ENCODE measurements at places on chromosomes 12 and 14. TPM values are rescaled to one million over a fixed set of nuclear protein-coding genes. Genes with fewer than 3 reads are reported as not detected.

CLEC2A gene
- not detected for total RNA-seq

- H3K4me3 ChIP-seq = no peak overlapping the region
- no peaks in the 10 kb centered on the region for H3K27me3 ChIP-seq
- H3K36me3 ChIP-seq = no peaks in the 10 kb centered on the region
- H3K27ac ChIP-seq = no peak overlapping the region
Observed at GRCh38 chr12:89863968-89864367, 155.3 kb upstream of the ATP2B1 start.

DNA sequence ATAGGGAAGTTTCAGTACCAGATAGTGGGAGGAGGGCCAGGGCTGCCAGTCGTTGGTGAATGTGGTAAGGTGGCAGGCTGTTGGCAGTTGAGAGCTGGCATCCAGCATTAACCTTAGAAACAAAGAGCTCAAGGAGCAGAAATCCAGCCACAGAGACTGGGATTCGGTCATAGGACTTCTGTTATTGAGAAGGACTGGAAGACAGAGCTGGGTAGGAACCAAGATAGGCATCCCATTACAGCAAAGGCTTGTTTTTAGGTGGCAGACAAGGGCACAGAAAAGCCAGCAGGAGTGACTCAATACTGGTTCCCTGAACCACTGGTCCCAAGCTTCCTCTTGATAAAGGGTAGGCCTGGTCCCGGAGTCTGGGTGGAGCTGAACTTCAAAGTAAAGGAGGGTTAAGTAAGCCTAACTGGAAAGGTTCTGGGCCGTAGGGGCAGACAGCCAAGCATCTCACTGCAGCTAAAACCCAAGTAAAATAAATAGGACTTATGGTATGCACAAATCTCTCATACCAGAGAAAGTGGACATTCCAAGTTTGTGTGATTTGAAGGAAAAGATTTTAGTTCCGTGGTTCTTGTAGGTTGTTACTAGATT lies 147.9 kb downstream of the ETV6 start:
- H3K4me1 ChIP-seq = peaks cover 73% of the 10 kb centered on the region
- H3K4me3 ChIP-seq = peak overlapping the region; percentile 54
- peak; percentile 77 for DNase-seq
- peak overlapping the region; percentile 80 for H3K27ac ChIP-seq
- 0 out of 2 replicates have a peak, but pooled peaks cover 7% of the 10 kb centered on the region for H3K36me3 ChIP-seq
- H3K27me3 ChIP-seq = no peaks in the 10 kb centered on the region

DNA sequence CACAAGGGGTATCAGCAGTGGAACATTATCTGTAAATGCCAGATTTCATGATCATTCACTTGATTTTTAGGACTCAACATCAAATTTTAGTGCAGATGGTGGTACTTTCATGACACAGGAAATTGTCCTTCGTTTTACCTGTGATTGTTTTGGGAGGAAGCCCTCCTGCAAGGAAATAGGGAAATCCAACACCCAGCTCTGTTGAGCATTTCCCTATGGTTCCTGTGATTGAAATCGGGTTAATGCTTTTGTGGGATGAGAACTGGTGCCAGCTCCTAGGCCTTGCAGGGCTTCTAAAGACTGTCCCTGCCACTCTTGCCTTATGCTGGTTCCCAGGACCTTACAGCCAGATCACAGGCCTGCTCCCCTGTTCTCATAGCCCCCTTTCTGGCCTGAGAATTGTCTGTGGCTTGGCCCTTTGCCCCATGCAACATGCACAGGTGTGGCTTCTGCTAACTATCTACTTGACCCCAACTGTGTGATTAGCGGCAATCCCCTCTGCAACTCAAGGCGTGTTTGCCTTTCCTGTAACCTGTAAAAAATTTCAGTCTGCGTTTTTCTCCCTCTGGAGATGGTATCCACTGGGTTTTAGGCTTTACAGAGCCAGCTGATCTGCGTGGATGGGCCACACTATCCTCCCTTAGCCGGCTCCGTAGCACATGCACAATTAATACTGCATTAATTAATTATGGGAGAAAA lies 112.5 kb downstream of the ETV6 start:
- no peak for DNase-seq
- H3K4me3 ChIP-seq = no peak overlapping the region
- H3K27me3 ChIP-seq = no peaks in the 10 kb centered on the region
- H3K4me1 ChIP-seq = peaks cover 71% of the 10 kb centered on the region
- H3K27ac ChIP-seq = 0 out of 2 replicates have a peak overlapping the region, but pooled peaks have one; percentile 73

TAS2R7 gene
- total RNA-seq = not detected

DNA sequence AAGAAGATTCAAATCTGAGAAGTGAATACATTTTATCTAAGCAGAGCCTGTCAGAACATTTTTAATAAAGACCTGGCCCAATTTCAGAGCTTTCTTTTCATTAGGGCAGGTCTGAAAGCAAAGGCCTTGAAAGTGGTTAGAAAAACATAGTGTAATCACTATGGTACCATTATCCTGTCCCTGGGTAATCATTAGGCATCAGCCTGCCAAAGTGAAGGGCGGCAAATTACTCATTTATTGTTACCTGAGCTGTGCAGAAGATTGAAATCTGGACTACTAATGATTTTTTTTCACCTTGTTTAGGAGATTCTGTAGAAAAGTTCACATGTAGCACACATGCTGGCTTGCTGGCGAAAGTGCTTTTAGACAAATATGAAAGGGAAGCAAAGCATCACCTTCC lies 92.6 kb upstream of the PRKD1 start:
- H3K36me3 ChIP-seq = no peaks in the 10 kb centered on the region
- DNase-seq = no peak
- H3K4me3 ChIP-seq = no peak overlapping the region

GRCh38 chr12:52535574-52535973 lies 15.4 kb upstream of the KRT5 start:
- H3K4me1 ChIP-seq = peaks cover 14% of the 10 kb centered on the region
- no peak for DNase-seq
- peaks cover 37% of the 10 kb centered on the region for H3K27me3 ChIP-seq
- no peaks in the 10 kb centered on the region for H3K36me3 ChIP-seq
- H3K27ac ChIP-seq = no peak overlapping the region

GRCh38 chr12:130154276-130155070 lies 7.8 kb upstream of the FZD10 start:
- DNase-seq = no peak
- H3K4me3 ChIP-seq = no peak overlapping the region
- no peaks in the 10 kb centered on the region for H3K4me1 ChIP-seq
- no peaks in the 10 kb centered on the region for H3K36me3 ChIP-seq
- H3K27ac ChIP-seq = no peak overlapping the region

- no peaks in the 10 kb centered on the region for H3K27me3 ChIP-seq
- H3K36me3 ChIP-seq = no peaks in the 10 kb centered on the region
- no peaks in the 10 kb centered on the region for H3K4me1 ChIP-seq
- H3K4me3 ChIP-seq = no peak overlapping the region
- no peak overlapping the region for H3K27ac ChIP-seq
Observed at GRCh38 chr14:28570391-28570790, 196.2 kb upstream of the FOXG1 start.

- peaks cover 58% of the 10 kb centered on the region for H3K4me1 ChIP-seq
- peak overlapping the region; percentile 94 for H3K4me3 ChIP-seq
- H3K27ac ChIP-seq = peak overlapping the region; percentile 95
- no peak for DNase-seq
Observed at GRCh38 chr12:121801595-121802484, 2.0 kb upstream of the SETD1B start.

DNA sequence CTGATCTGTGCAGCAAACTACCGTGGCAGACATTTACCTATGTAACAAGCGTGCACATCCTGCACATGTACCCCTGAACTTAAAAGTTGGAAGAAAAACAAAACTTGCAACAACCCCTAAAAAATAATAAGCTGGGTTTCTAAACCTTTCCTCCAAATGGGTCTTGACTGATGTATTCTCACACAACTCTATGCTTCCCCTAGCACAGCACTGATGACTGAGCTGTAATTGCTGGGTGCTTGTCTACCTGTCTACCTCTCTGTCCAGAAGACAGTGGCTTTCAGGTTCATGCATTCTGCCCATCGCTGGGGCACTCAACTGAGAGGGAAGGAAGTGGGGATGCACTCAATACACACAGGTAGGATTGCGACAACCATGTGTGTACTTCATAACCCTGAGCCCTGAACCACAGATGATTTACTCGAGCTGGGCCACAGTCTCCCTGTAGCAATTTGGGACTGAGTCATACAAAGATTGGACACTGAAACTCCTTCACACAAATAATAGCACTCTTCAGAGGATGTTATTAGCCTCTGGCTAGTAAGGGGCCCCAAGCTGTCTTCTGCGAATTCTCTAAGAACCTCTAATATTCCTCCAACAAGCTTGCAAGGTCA lies 44.8 kb upstream of the TMPO start:
- peaks cover 27% of the 10 kb centered on the region for H3K4me1 ChIP-seq
- H3K4me3 ChIP-seq = no peak overlapping the region
- H3K27me3 ChIP-seq = peaks cover 8% of the 10 kb centered on the region
- no peaks in the 10 kb centered on the region for H3K36me3 ChIP-seq
- no peak overlapping the region for H3K27ac ChIP-seq

GRCh38 chr14:93121030-93121834 lies 5.5 kb upstream of the ITPK1 start:
- H3K4me3 ChIP-seq = no peak overlapping the region
- no peak overlapping the region for H3K27ac ChIP-seq
- DNase-seq = no peak

- DNase-seq = no peak
- no peak overlapping the region for H3K27ac ChIP-seq
- H3K4me1 ChIP-seq = peaks cover 5% of the 10 kb centered on the region
- peaks cover 38% of the 10 kb centered on the region for H3K36me3 ChIP-seq
- H3K4me3 ChIP-seq = no peak overlapping the region
Observed at GRCh38 chr14:54470701-54471100, 18.1 kb downstream of the GMFB start.

- peak overlapping the region; percentile 89 for H3K27ac ChIP-seq
- peaks cover 3% of the 10 kb centered on the region for H3K27me3 ChIP-seq
- peak overlapping the region; percentile 49 for H3K4me3 ChIP-seq
Observed at GRCh38 chr12:111578276-111578970, 20.7 kb downstream of the ATXN2 start.

- H3K4me1 ChIP-seq = no peaks in the 10 kb centered on the region
- H3K36me3 ChIP-seq = no peaks in the 10 kb centered on the region
- H3K4me3 ChIP-seq = no peak overlapping the region
Observed at GRCh38 chr12:1845427-1845826, 25.1 kb downstream of the LRTM2 start.

DNA sequence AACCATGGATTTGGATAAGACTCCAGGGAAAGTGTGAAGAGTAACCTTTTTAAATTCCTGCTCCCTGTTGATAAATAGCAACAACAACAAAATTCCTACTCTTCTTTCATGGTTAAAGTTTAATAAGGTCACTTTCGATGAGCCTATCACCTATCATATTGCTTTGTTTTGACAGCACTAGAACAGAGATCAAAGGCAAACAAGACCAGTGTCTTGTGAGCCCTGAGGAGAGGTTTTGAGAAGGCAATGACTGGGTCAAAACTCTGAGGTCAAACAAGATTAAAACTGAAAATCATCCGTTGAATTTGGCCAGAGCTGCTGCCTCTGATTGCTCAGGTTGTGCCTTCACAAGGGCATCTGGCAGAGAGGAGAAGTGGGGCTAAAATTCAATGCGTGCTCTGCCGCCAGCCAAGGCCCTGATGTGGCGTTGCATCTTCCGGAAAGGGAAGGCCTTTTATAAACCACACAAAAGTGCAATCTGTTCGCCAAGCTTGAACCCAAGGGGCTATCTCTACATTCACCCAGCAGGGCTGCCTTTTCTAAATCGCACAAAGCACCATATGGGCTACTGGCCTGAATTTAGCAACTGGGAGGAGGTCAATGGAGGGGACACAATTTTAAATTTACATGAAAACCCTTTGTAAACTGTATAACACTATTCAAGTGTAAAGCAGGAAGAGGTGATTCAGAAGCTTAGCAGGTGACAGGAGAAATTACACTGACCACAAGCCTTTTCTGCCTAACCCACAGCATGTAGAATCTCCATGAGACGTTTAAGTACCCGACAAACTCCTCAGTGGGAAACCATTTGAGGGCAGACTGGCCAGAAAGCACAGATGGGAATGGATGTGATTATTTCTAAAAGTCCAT lies 140.8 kb downstream of the DAD1 start:
- H3K27me3 ChIP-seq = peaks cover 30% of the 10 kb centered on the region
- no peaks in the 10 kb centered on the region for H3K36me3 ChIP-seq
- no peaks in the 10 kb centered on the region for H3K4me1 ChIP-seq
- H3K27ac ChIP-seq = no peak overlapping the region
- H3K4me3 ChIP-seq = no peak overlapping the region

DNA sequence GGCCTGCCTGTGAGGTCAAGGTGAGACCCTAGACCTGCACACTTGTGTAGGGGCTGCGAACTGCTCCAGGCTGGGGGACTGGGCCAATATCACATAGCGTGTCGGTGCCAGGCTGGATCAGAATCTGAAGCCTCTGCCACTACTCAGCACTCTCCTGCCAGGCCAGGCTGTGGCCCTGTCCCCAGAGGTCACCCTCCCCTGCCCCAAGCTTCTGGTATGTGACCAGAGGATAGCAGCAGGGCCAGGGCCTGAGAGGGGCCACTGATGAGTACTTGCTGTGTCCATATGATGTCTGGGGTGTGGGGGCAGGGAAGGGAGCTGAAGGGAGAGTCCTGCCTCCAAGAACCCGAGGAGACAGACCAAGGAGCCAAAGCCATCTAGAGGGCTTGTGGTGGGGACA lies 17.8 kb downstream of the ARL6IP4 start:
- H3K36me3 ChIP-seq = no peaks in the 10 kb centered on the region
- no peak overlapping the region for H3K4me3 ChIP-seq
- peaks cover 6% of the 10 kb centered on the region for H3K27me3 ChIP-seq
- DNase-seq = no peak

- H3K36me3 ChIP-seq = no peaks in the 10 kb centered on the region
- peaks cover 58% of the 10 kb centered on the region for H3K4me1 ChIP-seq
- no peaks in the 10 kb centered on the region for H3K27me3 ChIP-seq
- DNase-seq = peak; percentile 24
Observed at GRCh38 chr14:75979071-75979571, 2.7 kb downstream of the TGFB3 start.

- H3K4me3 ChIP-seq = peak overlapping the region; percentile 66
- DNase-seq = peak; percentile 83
- H3K27ac ChIP-seq = peak overlapping the region; percentile 88
- no peaks in the 10 kb centered on the region for H3K27me3 ChIP-seq
- peaks cover 32% of the 10 kb centered on the region for H3K36me3 ChIP-seq
Observed at GRCh38 chr12:79547044-79547734, 143.6 kb downstream of the PAWR start.

LTBP2 gene
- 114 TPM for total RNA-seq

DNA sequence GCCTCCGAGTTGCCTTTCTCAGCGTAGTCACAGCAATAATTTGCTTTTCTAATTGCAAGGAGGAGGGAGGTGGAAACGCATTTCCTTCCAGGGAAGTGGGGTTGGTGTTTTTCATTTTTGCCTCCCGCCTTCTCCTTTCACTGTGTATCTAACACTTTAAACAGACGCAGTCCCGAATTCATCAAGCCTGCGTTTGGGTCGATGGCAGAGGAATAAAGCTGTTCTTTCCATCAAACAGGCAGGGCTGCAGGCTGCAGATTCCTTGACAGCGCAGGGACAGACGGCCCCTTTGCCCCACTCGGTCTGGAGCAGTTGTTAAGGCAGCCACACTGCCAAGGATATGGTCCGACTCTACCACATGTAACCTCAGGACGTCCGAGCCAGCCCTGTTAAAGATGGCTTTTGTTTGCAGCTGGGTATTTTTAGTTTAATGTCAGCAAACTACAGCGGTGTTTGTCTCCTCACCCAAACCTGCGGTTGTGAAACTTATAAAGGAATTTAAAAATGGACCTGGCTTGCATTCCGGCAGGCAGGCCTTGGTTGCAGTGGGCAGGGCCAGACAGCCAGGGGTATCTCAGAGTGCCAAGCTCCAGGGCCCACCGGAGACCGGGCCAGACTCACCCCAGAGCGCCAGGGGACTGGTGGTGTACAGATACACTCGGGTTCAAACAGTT lies 2.1 kb downstream of the CHST11 start:
- H3K27me3 ChIP-seq = peaks cover 5% of the 10 kb centered on the region
- H3K27ac ChIP-seq = no peak overlapping the region
- H3K4me3 ChIP-seq = peak overlapping the region; percentile 93
- DNase-seq = no peak
